Dermis blood vessel endothelial cell (primary cell): ENCODE measurements at places on chromosomes 5 and 9.

- no peak for DNase-seq
Observed at GRCh38 chr5:53882006-53882675, 321.7 kb downstream of the NDUFS4 start.

DNA sequence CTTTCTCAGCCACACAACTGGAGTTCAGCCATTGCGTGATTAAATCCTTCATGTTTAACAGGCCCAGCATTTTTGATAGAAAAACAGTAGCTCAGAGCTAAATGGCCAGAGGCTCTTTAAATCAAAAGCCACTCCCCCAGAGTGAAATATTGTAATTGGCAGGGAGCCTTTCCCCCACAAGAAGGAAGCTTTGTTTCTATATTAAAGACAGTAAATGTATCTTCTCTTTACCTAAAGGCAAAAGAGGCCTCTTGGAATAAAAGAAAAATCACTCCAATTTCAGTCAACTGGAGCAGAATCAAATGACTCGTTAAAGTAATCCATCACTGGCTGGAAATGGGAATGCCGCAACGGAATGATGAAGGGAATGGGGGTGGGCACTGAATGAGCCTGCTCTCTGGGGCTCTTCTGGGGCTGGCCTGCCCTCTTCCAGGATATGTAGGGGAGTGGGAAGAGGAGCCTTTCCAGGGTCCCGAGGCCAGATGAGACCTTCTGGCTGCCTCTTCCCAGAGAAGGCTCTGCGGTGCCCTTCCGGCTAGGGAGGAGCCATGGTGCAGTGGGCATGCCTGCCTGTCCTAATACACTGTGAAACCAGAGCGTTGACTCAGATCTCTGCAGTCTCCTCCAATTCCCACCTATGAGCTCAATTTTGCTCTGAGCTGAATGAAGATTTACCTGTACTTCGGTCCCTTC is 45.2 kb downstream of the ANKDD1B start:
- DNase-seq = peak; percentile 51

- no peak for DNase-seq
Observed at GRCh38 chr9:79377339-79377855, 194.4 kb upstream of the TLE4 start.

DNA sequence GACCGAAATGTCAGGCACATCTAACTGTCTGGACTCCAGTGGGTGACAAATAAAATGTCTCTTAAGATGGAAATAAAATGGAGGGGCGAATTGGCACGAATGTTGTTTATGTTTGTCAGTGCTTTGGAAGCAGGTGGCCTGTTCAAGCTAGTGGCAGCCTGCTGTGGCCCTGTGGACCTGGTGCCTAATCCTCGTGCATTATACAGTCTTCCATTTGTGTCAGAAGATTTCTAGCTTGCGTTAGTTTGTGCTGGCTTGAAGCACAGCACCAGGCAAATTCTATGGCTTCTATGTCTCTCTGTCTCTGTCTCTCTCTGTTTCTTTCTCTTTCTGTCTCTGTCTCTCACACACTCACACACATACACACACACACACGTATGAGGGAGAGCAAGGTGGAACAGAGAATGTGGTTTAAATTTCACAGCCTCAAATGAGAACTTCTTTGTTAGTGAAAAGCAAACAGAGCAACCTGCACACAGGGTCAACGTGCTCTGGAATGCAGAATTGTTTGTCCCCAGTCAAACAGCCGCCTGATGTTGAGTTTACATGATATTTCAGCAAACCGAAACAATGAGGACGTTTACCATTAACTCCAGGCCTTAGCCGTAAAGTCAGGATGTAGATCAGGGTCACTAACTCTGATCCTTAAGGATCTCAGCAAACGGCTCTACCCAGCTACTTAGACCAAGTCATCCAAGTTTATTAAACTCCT is 39.0 kb upstream of the CD180 start:
- DNase-seq = peak; percentile 21

DNA sequence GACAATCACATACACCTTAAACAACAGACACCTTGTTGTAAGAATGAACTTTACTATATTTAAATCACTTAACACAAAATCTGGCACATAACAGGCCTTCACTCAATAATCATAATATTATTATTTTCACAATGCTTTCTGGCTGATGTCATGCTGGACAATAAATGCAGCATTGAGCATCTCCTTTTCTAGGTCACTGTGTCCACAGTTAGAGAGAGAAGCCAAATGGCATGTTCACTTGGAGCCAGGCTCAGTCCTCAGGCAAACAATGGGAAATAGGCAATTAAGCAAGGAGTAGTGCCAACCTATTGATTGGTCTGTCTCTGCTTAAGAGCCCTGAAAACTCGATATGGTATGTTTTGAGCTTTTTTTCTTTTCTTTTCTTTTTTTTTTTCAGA is 50.6 kb upstream of the KLF4 start:
- DNase-seq = no peak

DNA sequence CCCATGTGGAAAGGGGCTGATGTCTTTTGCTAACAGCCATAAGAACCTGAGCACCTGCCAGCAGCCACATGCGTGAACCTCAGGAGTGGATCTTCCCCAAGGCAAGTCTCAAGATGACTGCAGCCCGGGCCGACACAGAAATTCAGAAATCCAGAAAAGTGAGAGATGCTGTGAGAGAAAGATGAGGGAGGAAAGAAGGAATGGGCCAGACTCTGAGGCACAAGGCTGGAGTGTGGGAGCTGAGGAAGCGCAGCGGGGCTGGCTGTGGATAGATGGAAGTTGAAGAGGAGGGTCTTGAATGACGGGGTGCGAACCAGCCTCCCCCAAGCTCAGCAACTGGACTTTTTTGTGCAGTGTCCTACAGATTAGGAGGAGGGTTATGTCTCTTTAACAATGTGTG is 337.8 kb downstream of the GADD45G start:
- DNase-seq = no peak

DNA sequence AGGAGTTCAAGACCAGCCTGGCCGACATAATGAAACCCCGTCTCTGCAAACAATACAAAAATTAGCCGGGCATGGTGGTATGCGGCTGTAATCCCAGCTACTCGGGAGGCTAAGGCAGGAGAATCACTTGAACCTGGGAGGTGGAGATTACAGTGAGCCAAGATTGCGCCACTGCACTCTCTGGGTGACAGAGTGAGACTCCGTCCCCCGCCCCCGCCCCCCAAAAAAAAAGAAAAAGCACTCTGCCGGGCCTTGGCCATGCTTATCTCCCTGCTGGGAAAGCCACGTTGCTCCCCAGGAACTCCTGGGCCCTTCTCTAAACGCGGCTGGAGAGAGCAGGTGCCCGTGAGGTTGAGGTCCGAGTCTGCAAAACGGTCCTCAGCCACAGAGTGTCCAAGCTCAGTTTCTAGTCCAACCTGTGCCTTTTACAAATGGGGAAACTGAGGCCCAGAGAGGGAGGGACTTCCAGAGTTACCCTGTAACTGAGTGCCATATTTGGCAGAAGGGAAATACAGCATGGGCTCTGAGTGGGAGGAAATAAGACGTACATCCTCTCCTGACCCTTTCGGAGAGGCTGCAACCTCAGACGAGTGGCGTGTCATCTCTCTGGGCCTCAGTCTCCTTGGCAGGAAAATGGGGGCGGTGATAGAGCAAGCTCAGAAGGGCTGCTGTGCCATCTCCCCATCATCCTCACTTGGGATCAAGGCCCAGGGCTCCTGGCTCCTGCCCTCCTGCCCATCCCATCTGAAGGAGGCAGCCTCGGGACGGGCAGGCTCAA is 6.6 kb upstream of the PHYHD1 start:
- DNase-seq = no peak
